ENCODE measurements at places on chromosomes 7 and 10.

DNA sequence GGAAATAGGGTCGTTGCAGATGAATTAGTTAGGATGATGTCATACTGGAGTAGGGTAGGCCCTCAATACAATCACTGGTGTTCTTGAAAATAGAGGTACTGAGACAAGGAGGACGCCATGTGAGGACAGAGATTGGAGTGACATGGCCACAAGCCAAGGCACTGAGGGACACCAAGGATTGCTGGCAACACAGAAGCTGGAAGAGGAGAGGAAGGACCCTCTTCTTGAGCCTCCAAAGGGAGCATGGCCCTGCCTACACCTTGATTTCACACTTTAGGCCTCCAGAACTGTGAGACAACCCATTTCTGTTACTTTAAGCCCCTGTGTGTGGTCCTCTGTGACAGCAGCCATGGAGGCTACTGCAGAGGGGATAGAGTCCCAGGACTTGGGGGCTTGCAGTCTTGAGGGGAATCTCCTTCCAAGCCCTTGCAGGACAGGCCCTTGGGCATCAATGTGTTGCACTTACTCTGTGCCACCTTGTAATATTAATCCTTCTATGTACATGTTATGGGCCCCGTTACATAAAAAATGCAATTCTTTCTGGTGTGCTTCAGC, 3.7 kb upstream of the AOC1 start:
- DNase-seq = no peak

- no peak for DNase-seq
These were observed 15.4 kb downstream of the CTBP2 start for GRCh38 chr10:125144693-125145623.

DNA sequence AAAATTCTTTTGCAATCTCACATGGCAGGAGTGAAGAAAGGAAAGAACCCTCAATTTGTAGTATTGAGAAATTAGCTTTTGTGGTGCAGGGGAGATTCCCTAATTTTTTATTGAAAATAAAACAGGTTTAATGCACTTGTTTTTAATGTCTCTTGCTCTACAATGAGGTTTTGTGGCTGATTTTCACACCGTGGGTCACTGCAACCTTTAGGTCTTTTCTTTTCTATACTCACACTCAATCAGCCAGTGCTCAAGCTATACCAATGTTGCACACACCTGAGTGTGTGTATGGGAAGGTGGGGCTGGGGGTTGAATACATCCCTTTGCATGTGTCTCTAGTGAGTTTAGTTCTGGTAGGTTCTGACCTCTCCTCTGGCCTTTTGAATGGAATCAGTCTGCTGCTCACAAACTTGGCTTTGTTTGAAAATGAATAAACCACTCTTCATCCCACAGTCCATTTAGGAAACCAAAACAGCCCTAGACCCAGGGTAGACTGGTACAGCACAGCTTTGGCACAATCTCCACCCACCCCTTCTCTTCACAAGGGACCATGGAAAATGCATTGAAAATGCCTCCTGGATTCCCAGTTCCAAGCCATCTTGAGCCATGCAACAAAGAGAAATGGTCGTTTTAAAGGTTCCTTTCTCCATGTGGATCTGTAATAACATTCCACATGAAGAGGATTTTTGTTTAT, 411.5 kb downstream of the SFMBT2 start:
- DNase-seq = no peak

DNA sequence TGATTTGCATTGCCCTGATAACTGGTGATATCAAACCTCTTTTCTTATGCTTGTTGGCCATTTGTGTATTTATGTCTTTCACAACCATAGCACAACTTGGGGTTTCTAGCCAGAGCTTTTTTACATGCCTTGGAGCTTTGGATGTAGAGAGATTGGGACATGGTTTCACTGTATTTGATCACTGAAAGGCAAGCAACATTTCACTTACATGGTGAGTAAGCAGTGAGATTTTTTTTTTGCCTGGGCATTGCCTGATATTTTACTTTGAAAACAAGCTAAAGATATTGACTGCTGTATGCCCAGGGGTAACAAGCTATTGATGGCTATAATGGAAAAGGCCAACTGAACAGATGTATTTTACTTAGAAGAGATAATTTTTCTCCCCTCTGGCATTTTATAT, 259.0 kb downstream of the PHTF2 start:
- DNase-seq = no peak

GRCh38 chr7:142776206-142776844, 5.6 kb downstream of the PRSS2 start:
- DNase-seq = no peak

DNA sequence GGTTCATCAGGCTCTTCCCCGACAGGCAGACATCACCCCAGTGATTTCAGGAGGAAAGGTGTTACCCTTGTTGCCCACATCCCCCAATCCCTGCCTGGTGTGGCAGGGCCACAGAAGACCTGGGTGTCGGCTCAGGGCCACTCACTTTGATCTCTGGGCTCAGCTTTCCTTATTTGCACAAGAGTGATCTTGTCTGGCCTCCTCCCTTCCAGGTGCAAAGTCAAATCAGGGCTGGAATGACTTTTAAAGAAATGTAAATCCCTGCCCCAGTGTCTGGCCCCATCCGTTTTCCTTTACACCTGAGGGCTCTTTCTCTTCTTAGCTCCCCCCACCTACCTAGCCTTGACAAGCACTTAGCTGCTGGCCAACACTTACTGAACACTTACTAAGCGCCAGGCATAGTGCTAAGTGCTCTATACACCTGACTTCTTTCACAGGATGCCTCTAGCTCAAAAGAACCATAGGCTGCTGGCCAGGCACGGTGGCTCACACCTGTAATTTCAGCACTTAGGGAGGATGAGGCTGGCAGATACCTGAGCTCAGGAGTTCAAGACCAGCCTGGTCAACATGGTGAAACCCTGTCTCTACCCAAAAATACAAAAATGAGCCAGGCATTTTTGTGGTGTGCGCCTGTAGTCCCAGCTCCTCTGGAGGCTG, 979 bp upstream of the NODAL start:
- no peak for DNase-seq

GRCh38 chr10:7090529-7090928, 320.3 kb downstream of the SFMBT2 start:
- no peak for DNase-seq

DNA sequence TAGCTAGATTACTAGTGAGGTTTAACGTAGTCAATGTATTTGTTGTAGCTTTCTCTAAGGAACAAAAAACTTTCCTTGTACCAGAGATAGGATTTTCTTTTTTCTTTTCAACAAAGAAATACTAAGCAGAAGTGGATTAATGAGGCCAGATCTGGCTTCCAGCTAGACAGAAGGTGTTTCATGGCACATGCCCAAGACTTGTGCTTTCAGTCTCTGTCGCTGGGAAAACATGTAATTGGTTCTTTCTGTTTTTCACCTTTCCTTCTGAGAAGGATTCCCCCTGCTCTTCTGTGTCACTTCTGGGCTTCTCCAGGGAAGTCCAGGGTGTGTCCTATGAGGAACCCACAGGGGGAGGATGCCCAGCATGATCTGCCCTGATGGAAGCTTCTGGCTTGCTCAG, 492.2 kb downstream of the CCSER2 start:
- no peak for DNase-seq

DNA sequence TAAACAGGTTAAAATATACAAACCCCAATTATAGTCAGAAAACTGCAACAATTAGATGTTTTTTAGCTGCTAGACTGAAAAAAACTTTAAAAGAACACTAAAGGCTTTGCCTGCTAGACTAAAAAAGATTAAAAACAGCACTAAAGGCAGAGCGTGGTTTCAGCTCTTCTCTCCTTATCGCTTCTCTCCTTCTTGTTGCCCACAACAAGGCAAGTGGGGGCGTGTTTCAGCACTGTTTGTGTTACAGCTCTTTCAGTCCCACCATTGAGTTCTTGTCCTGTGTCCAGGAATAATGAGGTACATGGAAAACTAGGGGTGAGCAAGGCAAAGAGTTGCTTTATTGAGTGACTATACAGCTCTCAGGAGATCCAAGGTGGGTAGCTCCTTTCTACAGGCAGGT, 112.3 kb downstream of the HPSE2 start:
- DNase-seq = no peak

GRCh38 chr10:78913219-78914059, 155.3 kb upstream of the ZMIZ1 start:
- no peak for DNase-seq

DNA sequence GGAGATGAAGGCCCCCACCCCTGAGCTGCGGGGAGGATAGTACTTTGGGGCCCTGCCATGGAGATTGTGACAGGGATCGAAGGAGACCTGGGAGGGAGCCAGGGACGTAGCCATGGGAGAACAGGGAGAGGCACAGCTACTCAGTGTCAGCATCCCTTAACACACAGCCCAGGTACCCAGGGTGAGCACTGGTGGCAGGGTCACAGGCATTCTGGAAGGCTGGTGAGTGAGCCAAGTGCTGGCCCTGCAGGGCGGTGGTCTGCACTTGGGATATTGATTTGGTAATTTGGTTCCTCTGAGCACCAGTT, 39.8 kb downstream of the VWA2 start:
- no peak for DNase-seq

GRCh38 chr7:27346531-27347275, 104.1 kb downstream of the EVX1 start:
- DNase-seq = no peak

- DNase-seq = no peak
These were observed 96.5 kb upstream of the MACROH2A2 start for GRCh38 chr10:69955897-69956740.

- DNase-seq = no peak
These were observed 248.2 kb upstream of the TCF7L2 start for GRCh38 chr10:112701878-112702255.

All from T-helper 17 cell (primary cell).